NCI-H1092 (cell line): ENCODE measurements at places on chromosomes 7 and 10.

DNA sequence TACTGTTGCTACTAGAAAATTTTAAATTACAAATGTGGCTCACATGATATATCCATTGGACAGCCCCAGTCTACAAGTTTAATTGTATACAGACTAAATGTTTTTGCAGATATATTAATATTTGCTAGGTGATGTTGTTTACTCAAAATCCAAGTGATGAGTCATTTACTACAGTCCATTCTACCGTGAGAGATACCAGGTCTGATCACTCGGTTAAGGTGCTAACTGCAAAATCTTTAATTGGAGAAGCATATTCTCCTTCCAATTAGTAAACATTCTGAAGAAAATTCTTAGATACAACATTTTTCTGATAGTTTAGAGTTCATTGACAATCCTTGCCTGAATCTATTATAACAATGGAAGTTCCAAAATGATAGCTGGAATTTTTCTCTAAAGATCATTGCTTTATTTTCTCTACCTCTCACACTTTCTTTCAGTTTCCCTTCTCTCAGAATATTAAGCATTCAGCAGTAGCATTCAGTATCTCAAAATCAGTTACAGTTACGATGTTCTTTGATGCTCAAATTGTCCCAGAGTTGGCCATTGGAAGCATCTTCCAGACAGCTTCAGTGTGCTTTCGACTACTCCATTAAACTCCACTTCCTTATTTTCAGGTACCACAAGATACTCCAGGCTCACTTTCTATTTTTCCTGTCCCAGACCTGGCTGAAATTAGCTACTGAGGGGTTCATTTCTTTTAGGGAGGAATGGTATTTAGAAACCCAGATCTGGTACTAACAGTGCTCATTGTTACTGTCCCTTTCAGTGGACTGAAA lies 2.3 kb downstream of the ABCB1 start:
- DNase-seq = no peak

GRCh38 chr7:68971634-68972340 lies 626.5 kb upstream of the AUTS2 start:
- DNase-seq = peak; percentile 32

GRCh38 chr10:4242561-4243035 lies 457.6 kb upstream of the KLF6 start:
- no peak for DNase-seq

- DNase-seq = no peak
These were observed 15.9 kb downstream of the TMEM176B start for GRCh38 chr7:150784120-150784736.

GRCh38 chr10:21398563-21399231 lies 126.8 kb downstream of the SKIDA1 start:
- no peak for DNase-seq

- no peak for DNase-seq
These were observed 489.8 kb upstream of the GHITM start for GRCh38 chr10:83649471-83649870.

- DNase-seq = peak; percentile 92
These were observed 62.8 kb upstream of the FAM20C start for GRCh38 chr7:129366-130221.
